Stimulated activated CD4-positive, alpha-beta T cell treated with anti-CD3 and anti-CD28 coated beads, Interleukin-15, amount 100 ng/mL, for 48 hours (primary cell): ENCODE measurements at places on chromosomes 1 and 21.

DNA sequence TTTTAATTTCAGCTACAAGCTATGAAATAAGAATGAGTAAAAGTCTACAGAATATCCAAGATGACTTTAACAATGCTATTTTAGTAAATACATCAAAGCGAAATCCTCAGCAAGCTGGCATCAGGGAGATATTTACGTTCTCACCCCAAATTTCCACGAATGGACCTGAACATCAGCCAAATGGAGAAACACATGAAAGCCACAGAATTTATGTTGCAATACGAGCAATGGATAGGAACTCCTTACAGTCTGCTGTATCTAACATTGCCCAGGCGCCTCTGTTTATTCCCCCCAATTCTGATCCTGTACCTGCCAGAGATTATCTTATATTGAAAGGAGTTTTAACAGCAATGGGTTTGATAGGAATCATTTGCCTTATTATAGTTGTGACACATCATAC lies 13.7 kb upstream of the CLCA1 start:
- no peak for DNase-seq

- no peak for DNase-seq
Observed at GRCh38 chr1:230686747-230687146, 27.2 kb downstream of the AGT start.

GRCh38 chr1:54975356-54976108 lies 4.9 kb upstream of the TMEM61 start:
- DNase-seq: no peak

DNA sequence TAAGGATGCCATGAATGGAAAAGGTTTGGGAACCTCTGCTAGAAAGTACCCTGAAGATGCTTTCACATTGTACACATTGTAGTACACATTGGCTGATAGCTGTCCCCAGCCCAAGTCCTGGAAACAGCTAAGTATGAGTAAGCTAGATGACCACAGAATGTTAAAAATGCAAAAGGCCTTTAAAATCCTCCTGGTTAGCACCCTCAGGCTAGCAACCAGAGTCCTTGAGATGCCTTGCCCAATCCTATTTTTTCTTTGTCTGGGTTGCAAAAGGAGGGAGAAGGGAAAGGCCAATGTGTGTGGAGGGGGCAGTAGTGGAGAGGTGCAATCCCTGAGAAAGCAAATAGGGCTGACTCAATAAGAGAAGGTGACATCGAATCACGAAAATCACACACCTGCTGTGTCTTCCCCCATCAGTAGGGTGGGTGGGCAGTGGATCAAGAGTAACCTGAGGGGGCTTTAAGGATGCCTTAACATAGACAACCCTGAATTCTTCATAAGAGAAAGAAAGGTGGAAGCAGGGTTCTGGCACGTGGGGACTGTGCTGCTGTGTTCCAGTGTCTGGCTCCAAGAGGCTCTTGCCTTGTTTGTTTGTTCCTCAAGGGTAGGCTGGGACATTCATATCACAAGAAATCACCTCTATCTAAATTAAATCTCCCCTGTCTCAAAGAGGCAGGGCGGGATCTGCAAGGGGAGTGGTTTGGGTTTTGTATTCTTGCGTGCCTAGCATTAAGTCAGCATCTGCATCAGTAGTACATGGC lies 266.2 kb upstream of the PLXNA2 start:
- DNase-seq: no peak

GRCh38 chr1:29630756-29631155 lies 394.4 kb downstream of the PTPRU start:
- no peak for DNase-seq

DNA sequence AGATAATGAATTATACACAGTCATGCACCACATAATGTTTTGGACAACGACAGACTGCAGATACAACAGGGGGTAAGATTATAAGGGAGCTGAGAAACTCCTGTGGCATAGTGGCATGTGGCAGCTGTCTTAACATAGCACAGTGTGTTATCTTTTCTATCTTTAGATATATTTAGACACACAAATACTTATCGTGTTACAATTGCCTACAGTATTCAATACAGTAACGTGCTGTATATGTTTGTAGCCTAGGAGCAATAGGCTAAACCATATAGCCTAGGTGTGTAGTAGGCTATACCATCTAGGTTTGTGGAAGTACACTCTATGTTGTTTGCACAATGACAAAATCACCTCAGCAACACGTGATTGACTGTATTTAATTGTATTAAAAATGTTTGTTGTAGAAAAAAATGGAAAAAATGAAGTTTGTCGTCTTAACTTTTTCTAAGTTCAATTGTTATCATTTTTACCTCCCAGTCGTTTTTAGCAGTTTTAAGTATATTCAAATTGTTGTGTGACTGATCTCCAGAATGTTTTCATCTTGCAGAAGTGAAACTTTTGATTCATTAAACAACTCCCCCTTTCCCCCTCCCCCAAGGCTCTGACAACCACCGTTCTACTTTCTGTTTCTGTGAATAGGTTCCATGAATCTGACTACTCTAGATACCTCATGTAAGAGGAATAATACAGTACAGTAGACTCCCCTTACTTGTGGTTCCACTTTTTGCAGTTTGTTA lies 351.0 kb upstream of the B3GALT2 start:
- DNase-seq: peak; percentile 55

GRCh38 chr1:84264961-84265360 lies 36.5 kb upstream of the SAMD13 start:
- DNase-seq: no peak

GRCh38 chr1:230901671-230902070 lies 33.4 kb upstream of the C1orf198 start:
- no peak for DNase-seq

DNA sequence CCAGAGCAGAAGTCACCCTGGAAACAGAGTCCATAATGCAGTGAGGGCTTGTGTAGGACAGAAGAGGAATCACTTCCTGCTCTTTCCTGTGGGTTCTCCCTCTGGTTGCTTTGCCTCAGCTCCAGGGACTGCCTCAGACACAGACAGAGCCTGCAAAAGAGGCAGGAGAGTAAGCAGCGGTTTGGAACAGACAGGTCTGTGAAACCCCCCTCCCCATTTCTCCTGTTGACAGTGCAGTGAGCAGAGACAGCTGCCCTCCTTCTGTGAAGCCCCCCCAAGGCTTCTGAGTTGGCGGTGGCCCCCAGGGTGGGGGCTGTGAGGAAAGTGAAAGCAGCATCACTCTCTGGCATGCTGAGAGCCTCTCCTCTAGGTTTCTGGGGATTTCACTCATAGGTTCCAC lies 53.0 kb downstream of the MAB21L3 start:
- DNase-seq: no peak

GRCh38 chr1:76210160-76210559 lies 135.6 kb downstream of the ST6GALNAC3 start:
- DNase-seq: no peak

GRCh38 chr1:157958263-157958662 lies 35.2 kb upstream of the KIRREL1 start:
- DNase-seq: no peak

DNA sequence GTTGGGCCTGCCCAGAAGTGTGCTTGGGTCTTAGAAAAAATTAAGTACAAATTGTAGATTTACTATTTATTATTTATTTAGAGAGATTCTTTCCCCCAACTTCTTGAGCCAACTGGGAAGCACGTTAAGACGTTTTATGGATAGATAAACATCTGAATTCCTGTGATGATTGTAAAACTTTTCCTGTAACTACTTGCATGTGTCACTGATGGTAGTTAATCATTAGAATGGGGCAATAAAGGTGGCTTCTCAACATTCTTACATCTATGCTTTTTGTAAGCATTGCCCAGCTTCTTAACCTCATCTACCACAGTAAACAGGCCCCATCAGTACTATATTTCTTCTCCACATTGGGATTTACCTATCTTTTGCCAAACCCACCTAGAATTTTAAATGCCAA lies 559.8 kb downstream of the LMO4 start:
- DNase-seq: no peak

- no peak for DNase-seq
Observed at GRCh38 chr1:203268901-203269653, 36.2 kb upstream of the BTG2 start.

GRCh38 chr1:94113589-94114226 lies 7.2 kb downstream of the ABCA4 start:
- no peak for DNase-seq

DNA sequence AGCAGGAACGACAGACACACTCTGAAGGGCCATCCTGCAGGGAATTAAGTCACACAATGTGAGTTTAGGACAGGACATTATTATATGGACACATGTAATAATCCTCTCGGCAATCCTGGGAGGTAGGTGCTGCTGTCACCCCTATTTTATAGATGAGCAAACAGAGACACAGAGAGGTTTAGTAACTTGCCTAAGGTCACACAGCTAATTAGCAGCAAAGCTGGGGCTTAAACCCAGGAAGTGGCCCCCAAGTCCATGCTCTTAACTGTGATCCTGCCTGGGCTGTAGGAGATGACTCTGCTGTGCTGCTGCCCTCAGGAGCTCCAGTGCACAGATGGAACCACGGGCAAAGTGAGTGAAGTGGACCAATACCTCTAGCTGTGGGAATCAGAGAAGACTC lies 660.0 kb downstream of the PTPRU start:
- DNase-seq: no peak

GRCh38 chr1:169594391-169594790 lies 8.1 kb upstream of the F5 start:
- no peak for DNase-seq

- DNase-seq: no peak
Observed at GRCh38 chr1:230754796-230755195, 7.6 kb downstream of the CAPN9 start.

GRCh38 chr1:154760469-154760933 lies 109.6 kb downstream of the KCNN3 start:
- peak; percentile 68 for DNase-seq

- DNase-seq: no peak
Observed at GRCh38 chr1:159040893-159041724, 31.4 kb downstream of the IFI16 start.

- peak; percentile 33 for DNase-seq
Observed at GRCh38 chr1:167412072-167412471, 106.3 kb downstream of the CD247 start.

DNA sequence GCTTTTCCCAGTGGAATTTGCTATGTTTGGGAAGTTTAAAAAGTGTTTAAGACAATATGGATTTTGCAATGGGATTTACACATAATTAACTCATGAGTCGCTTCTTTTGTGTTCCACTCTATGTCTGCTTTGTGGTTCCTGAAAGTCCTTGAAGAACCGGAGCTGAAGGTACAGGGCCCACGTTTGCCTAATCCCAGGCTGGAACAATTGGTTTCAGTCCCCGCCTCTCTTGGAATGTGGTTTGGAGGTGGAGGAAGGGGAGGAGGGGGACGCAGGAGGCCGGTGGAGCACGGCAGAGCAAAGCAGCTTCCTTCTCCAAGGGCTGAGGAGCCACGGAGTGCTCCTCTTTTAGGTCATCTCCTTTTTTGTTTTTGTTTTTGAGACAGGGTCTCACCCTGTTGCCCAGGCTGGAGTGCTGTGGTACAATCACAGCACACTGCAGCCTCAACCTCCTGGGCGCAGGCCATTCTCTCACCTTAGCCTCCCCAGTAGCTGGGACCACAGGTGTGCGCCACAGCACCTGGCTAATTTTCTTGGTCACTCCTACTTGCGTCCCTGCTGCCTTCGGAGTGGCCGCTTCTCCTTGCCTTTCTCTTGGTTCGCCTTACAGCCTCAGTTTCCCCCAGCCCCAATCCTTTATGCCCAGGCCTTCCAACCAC lies 129.5 kb upstream of the ERRFI1 start:
- no peak for DNase-seq

- DNase-seq: no peak
Observed at GRCh38 chr1:156508205-156508954, 7.8 kb upstream of the MEF2D start.

GRCh38 chr1:105632342-105633196 lies 1423.9 kb upstream of the PRMT6 start:
- no peak for DNase-seq

DNA sequence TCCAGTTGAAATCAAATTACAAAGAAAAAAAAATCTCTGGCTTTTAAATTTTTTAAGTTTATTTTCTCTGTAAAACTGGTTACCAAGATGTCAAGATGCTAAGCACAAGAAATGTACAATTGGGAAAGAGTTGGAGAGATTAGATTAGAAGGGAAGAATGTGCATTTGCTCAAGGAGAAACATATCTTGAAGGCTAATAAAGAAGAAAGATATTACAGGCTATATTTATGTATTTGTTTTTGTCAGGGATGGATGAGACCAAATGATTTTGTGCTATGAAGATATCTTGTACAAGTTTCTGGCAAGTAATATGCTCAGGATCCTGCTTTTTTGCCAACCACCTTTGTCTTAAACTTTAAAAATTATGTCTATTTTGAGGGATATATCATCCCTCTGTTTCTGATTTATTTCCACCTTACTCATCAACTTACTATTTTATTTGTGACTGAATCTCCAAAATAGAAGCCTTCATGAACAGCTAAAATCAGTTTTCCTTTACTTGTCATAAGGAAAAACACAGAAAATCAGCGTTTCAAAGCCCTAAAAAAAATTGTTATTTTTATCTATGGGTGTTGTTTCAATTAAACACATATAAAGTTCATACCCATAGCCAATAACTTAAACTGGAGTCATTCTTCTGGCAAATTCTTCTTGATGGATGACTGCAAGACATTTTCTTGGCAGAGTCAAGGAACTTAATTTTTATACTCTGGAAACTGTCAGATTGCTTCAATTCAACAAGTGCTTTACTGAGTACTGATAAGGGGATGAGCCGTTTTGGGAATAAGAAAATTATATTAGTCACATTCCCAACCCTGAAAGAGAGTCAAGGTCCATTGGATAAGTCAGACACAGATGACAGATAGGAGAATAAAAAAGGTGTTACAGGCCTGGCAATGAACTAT lies 141.8 kb downstream of the CTH start:
- DNase-seq: no peak

- no peak for DNase-seq
Observed at GRCh38 chr1:210645582-210646257, 317.0 kb downstream of the HHAT start.

- DNase-seq: no peak
Observed at GRCh38 chr1:10429868-10430215, 391 bp upstream of the CENPS start.

- no peak for DNase-seq
Observed at GRCh38 chr21:45979141-45979631, 2.4 kb upstream of the COL6A1 start.

GRCh38 chr21:15631342-15631741 lies 98.4 kb upstream of the USP25 start:
- no peak for DNase-seq

- DNase-seq: no peak
Observed at GRCh38 chr1:109751531-109752260, 10.9 kb upstream of the GSTM3 start.

DNA sequence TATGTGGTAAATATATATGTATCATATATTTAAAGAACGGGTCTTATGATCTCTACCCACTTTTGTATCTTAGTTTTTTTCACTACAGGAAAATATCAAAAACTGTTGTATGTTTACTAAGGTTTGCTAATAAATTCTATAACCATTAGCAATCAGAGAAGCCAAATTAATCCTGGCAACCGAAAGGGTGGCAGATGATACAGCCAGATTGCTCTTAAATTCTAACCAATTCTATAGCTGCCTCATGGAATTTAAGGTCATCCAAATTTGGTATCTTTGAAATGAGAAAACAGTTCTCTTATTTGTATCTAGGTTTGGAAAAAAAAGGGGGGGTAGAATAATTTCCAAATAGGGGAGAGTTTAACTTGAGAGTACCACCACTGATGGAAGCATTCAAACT lies 591.2 kb downstream of the SMYD3 start:
- DNase-seq: no peak
